Activated CD8-positive, alpha-beta memory T cell treated with anti-CD3 and anti-CD28 coated beads for 1 hour (primary cell): ENCODE measurements at places on chromosomes 3 and 15.

GRCh38 chr15:96585484-96586386 is 255.2 kb downstream of the NR2F2 start:
- DNase-seq, result no peak

GRCh38 chr3:149621218-149622005 is 36.4 kb downstream of the WWTR1 start:
- DNase-seq, result no peak

DNA sequence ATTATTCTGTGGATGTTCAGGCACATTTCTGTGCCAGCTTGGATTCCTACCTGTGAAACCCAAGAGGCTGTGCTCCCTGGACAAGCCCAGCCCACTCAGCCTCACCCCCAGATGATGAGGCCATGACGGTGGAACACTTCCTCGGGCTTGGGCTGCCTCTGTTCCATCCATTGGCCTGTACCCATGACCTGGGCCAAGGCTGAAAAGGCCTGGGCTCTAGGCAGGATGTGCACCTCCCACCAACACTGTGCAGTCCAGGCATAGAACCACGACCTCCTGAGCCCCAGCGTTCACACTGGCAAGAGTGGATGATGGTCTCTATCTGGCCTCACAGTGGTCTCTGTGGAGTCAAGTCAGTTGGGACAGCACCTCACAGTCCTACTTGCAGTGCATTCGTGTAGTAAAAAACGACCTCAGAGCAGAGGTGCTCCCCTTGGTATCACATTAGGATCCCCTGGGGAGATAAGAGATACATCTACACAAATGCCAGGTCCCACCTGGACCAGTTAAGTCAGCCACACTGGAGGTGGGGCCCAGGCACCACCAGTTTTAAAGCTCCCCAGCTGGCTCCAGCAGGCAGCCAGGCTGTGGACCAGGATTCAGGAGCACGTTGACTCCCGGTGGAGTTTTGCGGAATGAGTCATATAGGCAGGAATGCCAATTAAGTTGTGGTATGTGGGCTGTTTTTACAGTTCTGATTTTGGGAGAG is 39.0 kb upstream of the IGF1R start:
- DNase-seq, result no peak

GRCh38 chr15:85554852-85555521 is 174.6 kb downstream of the AKAP13 start:
- no peak for DNase-seq

DNA sequence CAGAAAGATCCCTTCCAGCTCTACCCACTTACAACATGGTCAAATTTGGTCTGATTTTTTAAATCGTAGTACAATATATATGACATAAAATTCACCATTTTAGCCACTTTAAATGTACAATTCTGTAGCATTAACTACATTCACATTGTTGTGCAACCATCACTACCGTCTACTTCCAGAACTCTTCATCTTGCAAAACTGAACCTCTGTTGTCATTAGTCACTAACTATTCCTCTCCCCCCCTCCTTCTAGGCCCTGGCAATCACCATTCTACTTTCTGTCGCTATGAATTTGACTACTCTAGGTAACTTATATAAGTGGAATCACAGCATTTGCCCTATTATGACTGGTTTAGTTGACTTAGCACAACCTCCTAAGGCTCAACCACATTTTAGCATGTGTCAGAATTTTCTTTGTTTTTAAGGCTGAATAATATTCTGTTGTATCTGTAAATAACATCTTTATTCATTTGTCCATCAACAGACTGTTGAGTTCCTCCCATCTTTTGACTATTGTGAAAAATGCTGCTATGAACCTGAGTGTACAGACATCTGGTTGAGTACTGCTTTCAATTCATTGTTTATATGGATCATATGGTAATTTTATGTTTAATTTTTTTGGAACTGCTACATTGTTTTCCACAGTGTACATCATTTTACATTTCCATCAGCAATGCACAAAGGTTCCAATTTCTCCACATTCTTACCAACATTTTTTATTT is 35.5 kb upstream of the CCR2 start:
- no peak for DNase-seq

DNA sequence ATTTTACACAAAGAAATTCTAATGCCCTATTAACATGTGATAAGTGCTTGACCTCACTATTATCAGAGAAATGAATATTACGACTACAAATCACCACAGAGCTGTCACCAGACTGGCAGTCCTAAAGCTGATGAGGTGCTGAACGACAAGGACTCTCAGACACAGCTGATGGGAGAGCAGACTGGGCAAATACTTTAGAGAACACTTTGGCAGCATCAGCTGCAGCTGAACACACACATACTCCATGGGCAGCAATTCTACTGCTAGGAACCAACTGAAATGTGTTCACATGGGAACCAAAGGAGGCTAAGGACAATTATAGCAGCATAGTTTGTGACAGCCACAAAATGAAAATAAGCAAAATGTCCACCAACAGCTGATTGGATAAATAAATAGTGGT is 45.5 kb downstream of the SUSD5 start:
- DNase-seq, result no peak
